ENCODE measurements at places on chromosomes 1 and 21.

GRCh38 chr21:34004013-34004938 is 69.1 kb upstream of the MRPS6 start:
- no peak for DNase-seq

- DNase-seq = no peak
These were observed 362.1 kb downstream of the SMYD3 start for GRCh38 chr1:246144931-246145330.

DNA sequence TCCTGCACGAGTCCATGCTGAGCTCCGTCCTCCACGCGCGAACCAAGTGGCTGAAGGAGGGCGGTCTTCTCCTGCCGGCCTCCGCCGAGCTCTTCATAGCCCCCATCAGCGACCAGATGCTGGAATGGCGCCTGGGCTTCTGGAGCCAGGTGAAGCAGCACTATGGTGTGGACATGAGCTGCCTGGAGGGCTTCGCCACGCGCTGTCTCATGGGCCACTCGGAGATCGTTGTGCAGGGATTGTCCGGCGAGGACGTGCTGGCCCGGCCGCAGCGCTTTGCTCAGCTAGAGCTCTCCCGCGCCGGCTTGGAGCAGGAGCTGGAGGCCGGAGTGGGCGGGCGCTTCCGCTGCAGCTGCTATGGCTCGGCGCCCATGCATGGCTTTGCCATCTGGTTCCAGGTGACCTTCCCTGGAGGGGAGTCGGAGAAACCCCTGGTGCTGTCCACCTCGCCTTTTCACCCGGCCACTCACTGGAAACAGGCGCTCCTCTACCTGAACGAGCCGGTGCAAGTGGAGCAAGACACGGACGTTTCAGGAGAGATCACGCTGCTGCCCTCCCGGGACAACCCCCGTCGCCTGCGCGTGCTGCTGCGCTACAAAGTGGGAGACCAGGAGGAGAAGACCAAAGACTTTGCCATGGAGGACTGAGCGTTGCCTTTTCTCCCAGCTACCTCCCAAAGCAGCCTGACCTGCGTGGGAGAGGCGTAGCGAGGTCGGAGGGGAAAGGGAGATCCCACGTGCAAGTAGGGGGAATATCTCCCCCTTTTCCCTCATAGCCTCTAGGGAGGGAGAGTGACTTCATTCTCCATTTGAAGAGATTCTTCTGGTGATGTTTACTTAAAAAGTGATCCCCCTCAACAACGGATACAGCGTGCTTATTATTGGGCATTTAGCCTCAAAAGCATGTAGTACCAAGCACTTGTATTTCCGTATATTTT is 991 bp downstream of the PRMT6 start:
- DNase-seq = peak; percentile 37

DNA sequence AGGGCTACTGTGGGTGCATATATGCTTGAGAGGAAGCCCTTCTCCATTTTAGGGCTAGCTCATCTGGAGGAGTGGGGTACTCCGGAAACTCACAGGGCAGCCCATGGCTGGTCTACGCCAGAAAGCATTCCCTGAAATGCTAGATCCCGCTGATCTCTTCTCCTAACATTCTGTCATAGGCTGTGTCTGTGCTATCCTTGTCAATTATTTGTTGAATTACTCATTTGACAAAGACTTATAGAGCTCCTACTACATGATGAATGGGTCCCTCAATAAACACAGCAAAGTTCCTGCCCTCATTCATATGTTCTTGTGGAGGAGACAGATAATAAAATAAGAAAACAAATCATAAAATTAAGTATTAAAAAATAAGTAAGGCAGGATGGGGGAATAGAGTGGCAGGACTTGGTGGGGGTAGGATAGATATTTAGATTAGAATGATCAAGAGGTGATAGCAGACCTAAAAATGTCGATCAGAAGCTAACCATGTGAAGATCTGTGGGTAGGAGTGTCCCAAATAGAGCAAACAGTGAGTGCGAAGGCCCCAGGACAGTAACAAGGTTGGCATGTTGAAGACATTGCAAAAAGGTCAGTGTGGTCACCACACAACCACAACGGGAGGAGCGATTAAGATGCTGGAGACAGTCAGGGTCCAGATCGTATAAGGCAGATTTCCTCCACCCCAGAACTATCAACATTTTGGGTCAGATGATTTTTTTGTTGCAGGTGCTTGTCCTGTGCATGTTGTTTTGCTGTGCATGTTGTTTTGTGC is 13.2 kb downstream of the NGF start:
- DNase-seq = no peak

- no peak for DNase-seq
These were observed 3.9 kb upstream of the POU3F1 start for GRCh38 chr1:38050397-38051078.

DNA sequence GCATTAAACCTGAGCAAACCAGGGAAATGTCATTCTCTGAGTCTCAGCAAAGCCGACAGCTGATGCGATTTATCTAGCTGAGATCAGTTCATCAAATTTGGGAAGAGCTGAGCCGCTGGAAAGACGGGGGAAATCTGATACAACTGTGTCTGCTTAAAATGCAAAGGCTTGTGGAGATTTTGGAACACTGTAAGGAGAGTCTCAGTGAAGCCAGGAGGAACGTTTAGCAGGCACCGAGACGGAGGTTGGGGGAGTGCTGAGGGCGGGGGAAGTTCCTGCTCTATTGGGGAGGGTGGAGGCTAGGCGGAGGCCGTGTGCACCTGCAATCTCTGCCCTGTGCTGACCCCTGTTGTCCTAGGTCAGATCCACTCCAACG is 143.2 kb upstream of the CSF3R start:
- no peak for DNase-seq

DNA sequence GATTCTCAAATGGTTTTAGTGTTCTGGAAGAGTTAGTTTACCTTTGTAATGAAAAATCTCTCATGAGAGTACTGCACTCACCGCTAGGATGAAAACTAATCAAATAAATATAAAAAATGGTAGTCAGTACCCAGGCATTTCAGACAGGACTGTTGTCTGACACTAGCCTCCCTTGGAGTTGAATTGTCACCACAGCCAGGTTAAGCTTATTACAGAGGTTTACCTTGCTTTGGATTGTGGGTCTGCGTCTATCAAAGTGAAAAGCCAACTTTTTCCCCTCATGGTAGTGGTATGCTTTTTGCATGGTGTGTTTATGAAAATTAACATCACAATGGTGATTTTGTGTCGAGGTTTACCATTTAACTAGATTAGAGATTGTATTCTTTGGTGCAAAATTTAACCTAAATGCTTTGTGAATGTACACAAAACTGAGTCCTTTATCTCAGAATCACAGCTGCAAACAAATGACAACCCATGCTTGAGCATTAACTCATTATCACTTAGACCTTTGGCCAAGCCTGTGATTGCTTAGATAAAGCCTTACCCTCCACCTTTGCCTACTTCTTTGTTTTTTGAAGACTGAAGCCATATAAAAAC is 20.1 kb downstream of the RAP1A start:
- no peak for DNase-seq

DNA sequence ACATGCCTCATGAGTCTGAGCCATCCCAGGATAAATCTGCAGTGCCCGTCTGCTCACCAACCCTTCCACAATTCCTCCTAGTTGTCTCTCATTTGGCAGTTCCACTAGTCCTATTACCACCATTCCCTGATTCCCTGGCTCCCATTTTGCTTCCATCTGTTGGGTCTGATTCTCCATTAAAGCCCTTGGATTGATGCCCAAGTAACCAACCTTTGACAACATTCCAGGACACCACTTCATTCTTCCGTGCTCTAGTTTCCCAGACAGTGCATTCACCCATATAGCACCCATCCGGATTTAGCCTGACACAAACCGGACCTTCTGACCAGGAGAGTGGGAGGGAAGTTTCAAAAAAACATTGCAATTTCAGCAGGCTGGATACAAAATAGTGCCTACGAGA is 189.4 kb upstream of the PALMD start:
- DNase-seq = no peak

DNA sequence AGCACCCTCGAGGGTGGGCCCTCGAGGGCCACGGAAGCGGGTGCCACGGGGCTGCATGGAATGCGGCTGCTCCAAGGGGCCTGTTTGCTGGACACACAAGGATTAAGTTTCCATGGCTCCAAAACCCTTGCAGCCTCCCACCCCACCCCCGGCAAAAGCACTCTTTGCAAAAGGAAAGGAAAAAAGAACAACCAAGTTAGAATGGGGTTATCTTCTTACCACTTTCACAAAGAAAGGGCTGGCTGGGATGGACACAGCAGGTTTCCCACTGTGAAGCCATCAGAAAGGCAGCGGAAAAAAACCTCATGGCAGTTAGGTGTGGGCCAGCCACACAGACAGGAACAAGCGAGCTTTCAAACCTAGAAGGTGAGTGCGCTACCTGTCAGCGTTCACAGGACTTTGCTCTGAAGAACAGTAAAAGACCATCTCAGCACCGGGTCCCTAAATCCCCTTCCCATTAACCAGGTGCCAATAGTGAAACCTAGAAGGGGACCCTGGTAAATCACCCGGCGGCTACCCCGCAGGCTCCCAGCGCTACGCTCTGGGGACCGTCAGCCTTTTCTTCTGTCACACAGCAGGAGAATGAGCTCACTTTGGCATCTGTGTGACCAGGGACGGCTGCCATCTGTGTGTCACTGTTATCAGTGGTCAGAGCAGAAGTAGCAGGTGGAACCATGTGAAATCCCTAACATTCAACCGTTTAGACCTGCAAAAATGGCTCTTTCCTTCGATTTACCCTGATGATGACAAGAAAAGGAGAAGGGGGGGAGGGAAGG is 93.0 kb downstream of the SIM2 start:
- DNase-seq = peak; percentile 84

GRCh38 chr21:14080040-14080763 is 130.6 kb downstream of the LIPI start:
- no peak for DNase-seq

GRCh38 chr1:207845109-207845508 is 65.8 kb downstream of the CD34 start:
- no peak for DNase-seq

GRCh38 chr1:237416924-237417655 is 375.1 kb downstream of the RYR2 start:
- no peak for DNase-seq

- no peak for DNase-seq
These were observed 132.3 kb downstream of the GABPA start for GRCh38 chr21:25867061-25867460.

GRCh38 chr1:224526771-224527170 is 89.3 kb upstream of the CNIH3 start:
- DNase-seq = no peak

GRCh38 chr1:26957306-26957705 is 3.0 kb downstream of the KDF1 start:
- DNase-seq = no peak

DNA sequence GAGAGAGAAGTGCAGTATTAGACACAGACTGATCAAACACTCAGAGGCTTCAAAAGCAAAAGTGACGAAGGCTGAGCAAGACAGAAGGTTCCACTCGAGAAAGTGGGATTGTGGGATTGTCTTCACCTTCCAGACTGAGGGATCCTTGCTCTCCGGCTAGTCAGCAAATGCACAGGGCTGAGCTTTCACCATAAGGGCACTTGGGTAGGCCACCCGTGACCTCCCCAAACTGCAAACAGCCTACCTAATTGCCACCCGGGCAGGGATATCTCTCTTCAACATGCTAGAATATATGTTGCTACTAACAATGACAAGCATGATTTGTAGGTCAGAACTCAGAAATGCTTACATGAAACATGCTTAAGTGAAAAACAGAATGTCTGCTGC is 35.3 kb upstream of the RIPK4 start:
- no peak for DNase-seq

DNA sequence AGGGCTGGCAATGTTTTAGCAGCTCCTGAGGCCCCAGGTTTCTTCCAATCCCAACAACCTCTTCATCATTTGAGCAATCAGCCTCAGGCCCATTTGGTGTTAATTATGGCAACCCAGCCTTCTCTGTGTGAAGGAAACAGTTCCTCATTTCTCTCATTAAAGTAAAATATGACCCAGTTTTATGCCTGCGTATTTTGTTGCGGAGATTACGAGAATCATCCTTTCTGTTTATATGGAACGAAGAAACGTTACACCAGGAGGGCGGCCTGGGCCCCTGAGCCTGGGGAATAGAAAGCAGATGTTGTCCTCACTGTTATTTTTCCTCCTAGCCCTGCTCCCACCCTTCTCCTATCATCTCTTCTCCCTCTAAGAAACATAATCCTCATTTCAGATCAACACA is 332.2 kb upstream of the USP24 start:
- DNase-seq = no peak

- no peak for DNase-seq
These were observed 284.4 kb downstream of the VAV3 start for GRCh38 chr1:107680579-107680985.

DNA sequence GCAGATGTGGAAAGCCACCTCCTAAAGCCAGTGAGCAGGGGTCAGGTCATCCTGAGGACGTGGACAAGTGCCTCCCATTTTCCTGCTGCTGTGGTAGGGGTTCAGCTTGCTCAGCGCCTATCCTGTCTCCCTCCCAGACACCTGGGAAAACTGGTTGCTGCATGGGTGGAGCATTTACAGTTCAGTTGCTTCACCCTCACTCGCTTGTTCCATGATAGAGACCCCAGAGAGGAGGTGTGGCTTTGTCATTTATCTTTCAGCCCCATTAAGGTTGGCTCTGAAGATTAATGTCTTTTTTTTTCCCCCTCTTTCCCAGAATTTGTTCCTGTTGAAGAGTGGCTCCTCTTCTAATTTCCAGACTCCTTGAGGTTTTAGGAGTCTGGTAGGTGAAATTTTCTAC is 9.2 kb downstream of the VANGL1 start:
- DNase-seq = no peak

GRCh38 chr1:240237305-240237721 is 145.6 kb downstream of the FMN2 start:
- no peak for DNase-seq

DNA sequence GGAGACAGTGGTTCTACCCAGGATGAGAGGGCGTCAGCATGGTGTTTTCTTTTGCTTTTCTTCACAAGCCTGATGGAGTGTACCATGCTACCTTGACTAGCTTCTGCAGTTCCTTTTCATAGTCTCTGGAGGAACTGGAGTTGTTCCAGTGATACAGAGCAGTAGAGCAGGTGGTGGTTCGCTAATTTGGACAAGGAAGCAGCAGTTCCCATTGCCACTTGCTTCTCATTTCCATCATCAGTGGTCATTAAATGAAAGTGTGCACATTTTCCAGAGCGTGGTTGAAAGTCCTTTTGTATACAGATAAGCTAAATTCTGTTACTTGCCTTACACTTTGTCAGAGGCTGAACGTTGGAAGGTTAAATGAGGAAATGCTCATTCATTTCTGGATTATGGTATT is 182.3 kb downstream of the C1orf21 start:
- DNase-seq = no peak
